Urothelium cell line (cell line): ENCODE measurements at places on chromosomes 4 and X.

- DNase-seq = no peak
These were observed 1365.2 kb upstream of the ADGRL3 start for GRCh38 chr4:59834943-59835342.

DNA sequence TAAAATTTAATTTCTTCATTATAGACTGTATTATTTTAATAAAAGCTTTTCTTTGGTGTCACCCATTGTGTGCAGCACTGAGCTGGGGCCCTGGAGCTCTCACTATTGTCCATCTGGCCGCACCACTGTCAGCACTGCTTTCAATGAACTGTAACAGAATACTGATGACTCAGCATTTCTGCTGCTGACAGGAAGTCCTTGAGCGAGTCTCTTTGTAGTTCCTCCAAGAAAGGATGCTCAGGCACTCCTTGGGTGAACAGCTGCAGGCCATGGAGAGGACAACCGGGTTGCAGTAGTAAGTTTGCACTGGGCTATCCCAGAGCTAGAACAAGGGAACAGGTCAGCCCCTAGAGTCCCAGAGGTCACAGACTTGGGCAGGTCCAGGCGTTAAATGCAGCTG is 81.6 kb downstream of the SORBS2 start:
- DNase-seq = peak; percentile 42

GRCh38 chr4:148730766-148731165 is 288.6 kb upstream of the NR3C2 start:
- DNase-seq = no peak

- no peak for DNase-seq
These were observed 24.3 kb downstream of the IRF2 start for GRCh38 chr4:184450045-184450444.

DNA sequence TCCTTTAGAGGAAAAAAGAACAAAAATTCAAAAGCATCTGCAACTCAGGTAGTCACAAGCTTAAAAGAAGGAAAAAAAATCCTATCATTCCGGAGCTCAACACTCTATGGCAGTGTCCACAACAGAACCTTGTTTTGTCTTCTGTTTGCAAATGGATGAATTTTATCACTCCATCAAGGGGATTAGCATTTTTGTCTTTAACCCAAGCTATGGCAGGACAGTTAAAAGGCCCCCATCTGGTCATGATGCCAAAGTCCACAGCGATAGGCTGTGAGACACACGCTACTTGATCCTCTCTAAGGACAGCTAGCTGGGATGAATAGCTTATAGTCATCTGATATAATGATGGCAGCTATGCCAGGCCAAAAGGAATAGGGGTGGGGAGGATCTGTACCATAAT is 16.6 kb downstream of the AMER1 start:
- no peak for DNase-seq

DNA sequence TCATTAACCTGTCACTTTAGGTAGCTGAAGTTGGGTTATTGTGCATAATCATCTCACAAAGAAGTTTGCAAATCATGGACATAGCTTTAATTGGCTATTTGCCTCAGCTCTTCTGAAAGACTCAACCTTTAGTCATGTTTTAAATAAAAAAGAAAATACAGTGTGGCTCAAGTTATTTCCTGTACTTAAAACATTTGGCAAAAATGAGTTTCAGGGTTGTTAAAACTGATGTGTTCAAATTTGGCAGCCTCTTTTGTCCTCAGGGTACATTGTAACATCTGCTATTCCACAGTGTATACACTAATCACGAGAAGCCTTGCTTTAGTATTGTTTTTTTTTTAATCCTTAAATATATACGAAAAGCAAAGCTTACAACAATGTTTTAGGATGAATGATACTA is 31.5 kb upstream of the HPGD start:
- DNase-seq = no peak

- no peak for DNase-seq
These were observed 578.2 kb downstream of the KLHL13 start for GRCh38 chrX:117538178-117539089.

DNA sequence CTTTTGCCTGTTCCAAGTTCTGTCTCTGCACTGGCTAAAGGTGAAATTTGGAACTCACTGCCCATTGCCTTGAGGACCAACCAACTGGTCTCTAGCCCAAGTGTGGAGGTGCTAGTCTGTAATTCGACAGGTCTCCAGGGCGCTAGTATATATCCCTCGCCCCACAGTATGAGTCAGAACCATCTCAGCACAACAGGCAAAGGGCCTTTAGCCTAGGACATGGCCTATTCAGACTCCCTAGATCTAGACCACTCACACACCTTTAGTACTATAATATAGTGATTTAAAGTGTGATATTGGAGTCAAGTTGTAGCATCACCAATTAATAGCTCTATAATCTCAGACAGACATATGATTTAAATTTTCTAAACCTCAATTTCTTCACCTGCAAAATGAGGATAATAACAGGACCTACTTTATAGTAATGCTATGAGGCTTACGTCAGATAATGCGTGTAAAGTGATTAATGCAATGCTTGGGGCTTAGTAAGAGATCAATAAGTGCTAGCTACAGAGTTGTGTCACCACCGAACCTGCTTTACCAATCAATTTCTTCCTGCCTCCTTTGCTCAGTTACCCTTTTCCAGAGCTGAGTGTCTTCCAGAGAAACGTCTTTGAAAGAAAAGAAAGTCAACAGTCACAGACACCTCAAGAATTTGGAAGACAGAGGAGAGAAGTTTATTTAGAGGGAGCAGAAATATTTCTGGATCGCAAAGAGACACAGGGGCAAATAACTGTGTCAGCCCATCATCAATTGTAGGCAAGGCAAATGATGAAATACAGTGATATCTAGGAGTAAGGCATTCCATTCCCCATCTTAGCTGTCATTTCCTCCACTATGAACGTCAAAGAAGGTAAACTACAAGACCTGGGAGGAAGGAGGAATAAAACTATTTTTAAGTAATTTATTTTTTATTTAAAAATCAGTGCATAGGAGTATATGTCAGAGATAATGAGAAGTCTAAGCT is 2.3 kb downstream of the NOX1 start:
- no peak for DNase-seq

DNA sequence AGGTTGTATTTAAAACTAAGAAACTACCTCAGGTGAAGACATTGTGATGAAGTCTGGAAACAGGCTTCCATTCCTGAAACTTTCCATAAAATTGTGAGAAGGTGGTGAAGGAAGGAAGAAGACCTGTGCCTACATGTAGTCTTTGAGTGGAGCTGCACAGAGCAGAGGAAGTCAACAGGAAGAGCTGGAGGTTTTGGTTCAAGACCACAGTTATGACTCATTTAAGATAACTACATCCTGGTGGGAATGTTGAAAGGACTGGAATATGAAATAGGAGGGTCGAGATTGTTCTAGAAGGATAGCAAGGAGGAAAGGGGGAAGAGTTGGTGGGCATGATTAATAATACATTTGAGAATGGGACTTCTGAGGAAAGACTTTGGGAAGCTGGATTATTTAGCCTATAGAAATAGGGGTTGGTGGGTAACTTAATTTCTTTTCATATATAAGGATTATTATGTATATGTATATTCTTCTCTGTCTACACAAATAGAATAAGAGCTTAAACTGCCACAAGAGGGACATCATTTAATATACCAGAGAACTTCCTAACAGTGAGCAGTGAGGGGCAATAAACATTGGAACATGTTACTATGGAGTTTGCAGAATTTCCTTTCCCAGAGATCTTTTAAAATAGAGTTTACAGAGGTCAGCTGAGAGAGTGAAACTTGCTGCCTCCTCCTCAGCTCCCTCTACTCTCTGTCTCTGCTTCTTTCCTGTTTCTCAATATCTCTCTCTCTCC is 23.5 kb downstream of the AWAT2 start:
- no peak for DNase-seq

GRCh38 chr4:100548200-100548560 is 30.4 kb upstream of the EMCN start:
- DNase-seq = no peak

GRCh38 chr4:184803874-184804273 is 21.9 kb downstream of the ACSL1 start:
- no peak for DNase-seq

- no peak for DNase-seq
These were observed 16.6 kb downstream of the GEMIN8 start for GRCh38 chrX:14013054-14013453.

DNA sequence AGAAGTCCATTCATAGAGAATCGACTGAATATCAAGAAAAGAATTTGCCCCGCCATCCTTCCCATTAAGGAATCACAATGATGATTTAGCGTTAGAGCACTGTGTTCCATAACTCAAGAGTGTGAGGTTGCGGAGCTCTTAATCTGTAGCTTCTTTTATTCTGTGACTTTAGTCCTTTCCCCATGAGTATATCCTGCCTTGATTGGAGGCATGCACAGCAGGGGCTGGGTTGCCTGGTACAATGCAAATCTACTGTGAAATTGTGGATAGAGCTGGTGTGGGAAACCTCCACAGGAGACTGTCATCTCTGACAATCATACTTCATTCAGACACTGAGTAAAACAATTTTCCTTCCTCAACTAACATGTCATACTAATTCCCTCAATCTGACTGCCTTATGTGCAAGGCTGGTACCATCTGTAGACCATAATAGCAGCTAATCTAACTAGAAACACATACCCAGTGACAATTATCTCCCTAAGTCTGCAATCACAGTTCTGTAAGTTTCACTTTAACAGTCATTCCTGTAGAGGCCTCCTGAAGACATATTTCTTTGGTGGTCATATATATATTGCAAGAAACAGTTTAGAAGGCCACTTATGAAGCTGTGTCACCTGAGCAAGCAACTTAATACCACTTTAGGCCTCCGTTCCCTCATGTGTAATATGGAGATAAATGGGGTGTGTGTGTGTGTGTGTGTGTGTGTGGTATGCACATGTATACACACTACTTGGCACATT is 355.2 kb upstream of the FAM241A start:
- DNase-seq = no peak

- DNase-seq = no peak
These were observed 76.8 kb upstream of the GC start for GRCh38 chr4:71860643-71861042.

DNA sequence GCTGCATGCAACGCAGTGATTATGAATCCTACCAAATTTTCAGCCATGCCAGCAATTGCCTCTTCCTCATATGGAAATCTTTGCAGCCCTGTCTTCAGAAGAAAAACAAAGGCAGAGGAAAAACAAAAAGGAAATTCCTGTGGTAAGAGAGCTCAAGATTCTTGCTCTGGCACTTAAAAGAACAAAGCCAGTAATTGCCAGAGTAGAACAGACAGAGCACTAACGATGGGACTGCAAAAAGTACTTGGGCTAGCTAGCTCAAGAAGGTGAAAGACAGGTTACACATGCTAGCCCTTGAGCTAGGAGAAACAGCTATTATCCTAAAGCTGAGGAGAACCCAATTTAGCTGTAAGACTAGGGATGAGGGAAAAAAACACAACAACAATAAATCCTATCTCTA is 582.3 kb downstream of the KCNIP4 start:
- no peak for DNase-seq

GRCh38 chr4:133581996-133582619 is 433.0 kb downstream of the PCDH10 start:
- no peak for DNase-seq

- DNase-seq = no peak
These were observed 14.7 kb downstream of the GAK start for GRCh38 chr4:917466-917865.

DNA sequence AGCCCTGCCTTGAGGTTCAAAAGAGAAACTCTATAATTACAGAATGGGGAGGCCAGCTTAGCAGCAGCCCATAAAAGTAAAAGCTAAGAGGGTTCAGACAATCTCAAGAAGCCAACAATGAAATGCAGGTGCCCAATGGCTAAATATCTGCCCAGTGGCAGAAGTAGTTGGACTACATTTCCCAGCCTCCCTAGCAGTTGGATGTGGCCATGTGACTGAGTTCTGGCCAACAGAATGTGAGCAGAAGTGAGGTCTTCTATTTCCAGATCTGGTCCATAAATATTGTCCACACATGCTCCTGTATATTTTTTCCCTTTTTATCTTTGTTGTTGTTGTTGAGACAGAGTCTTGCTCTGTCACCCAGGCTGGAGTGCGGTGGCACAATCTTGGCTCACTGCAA is 127.9 kb upstream of the NHS start:
- no peak for DNase-seq

GRCh38 chr4:87505862-87506261 is 23.3 kb downstream of the SPARCL1 start:
- no peak for DNase-seq

GRCh38 chr4:173169178-173169427 is 492 bp downstream of the GALNT7 start:
- DNase-seq = no peak

GRCh38 chr4:126715067-126715466 is 917.7 kb upstream of the INTU start:
- DNase-seq = no peak

DNA sequence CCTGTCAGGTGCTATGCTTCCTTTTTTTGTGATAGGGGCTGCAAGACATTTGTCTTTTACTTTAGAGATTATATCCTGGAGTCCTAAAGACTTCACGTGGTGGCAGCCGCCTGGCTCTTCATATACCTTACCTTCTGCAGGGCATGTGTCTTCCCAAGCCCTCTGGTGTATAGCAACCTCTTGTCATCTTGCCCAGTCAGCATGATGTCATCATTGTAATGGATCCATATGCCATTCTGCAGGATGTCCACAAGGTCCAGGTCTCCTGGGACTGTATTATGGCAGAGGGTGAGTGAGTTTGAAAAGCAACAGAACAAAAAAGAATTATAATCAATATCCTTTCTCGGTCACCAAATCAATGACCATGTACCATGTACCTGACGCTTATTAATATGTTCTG is 82.2 kb upstream of the SCOC start:
- DNase-seq = no peak

DNA sequence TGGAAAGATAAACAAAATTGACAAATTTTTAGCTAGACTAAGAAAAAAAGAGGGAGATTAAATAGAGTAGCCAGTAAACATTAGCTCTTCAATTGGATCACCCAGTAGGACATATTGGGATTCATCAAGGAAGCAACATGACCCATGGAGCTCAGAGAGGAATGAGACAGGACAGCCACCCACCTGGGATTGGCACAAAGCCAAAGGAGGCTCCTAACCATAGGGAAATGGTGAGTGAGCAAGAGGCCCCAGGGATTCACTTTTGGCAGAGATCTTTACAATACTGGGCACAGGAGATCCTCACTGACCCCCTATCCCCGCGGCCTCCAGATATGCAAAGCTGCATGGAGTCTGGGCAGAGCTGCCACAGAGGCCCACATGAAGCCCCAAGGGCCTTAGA is 34.8 kb upstream of the CXCL6 start:
- no peak for DNase-seq

DNA sequence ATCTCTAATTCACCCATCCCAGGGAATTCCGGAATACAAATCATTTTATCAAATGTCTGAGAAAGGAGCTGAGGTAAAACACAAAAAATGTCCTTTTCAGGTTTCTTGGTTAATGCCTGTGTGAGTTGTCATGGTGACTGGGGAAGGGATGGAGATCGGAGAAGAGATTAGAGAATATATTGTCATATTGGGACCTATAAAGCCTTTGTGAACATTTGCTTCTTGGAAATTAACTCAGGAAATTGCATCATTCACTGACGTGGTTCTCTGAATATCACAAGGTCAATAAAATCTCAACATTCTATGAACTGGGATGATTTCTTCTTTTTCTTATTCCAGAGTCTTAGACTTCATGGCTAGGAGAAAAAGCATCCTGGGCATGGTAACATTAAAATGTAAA is 174.8 kb upstream of the GLRA2 start:
- DNase-seq = no peak

- DNase-seq = no peak
These were observed 89.8 kb downstream of the FBXO8 start for GRCh38 chr4:174193438-174194374.

GRCh38 chr4:13750594-13750993 is 123.1 kb upstream of the BOD1L1 start:
- no peak for DNase-seq

- DNase-seq = no peak
These were observed 3.2 kb upstream of the GRSF1 start for GRCh38 chr4:70842761-70843435.

GRCh38 chr4:69828828-69829227 is 31.1 kb downstream of the SULT1E1 start:
- no peak for DNase-seq
